ENCODE measurements at places on chromosomes 6 and 20. TPM values are rescaled to one million over a fixed set of nuclear protein-coding genes. Genes with fewer than 3 reads are reported as not detected.

GFOD1 gene
- total RNA-seq, result 1.5 TPM

SPATA2 gene
- 3.7 TPM for total RNA-seq

SEMG1 gene
- not detected for total RNA-seq

CLPSL1 gene
- not detected for total RNA-seq

FAM217A gene
- not detected for total RNA-seq

CLDN20 gene
- not detected for total RNA-seq

VSX1 gene
- total RNA-seq, result not detected

FOXC1 gene
- total RNA-seq, result 17.6 TPM

WDR27 gene
- total RNA-seq, result 9.8 TPM

TGM2 gene
- total RNA-seq, result 444 TPM

FLOT1 gene
- 150 TPM for total RNA-seq

DCBLD1 gene
- 30.0 TPM for total RNA-seq

SEC63 gene
- 6.2 TPM for total RNA-seq

SNAI1 gene
- 4.2 TPM for total RNA-seq

TRIM40 gene
- total RNA-seq, result not detected

PROCR gene
- 92.4 TPM for total RNA-seq

ADGRB3 gene
- total RNA-seq, result 1.4 TPM

SRC gene
- total RNA-seq, result 23.5 TPM

NKX2-4 gene
- not detected for total RNA-seq

DZANK1 gene
- 1.5 TPM for total RNA-seq

EYS gene
- not detected for total RNA-seq

SYNE1 gene
- total RNA-seq, result 26.6 TPM

ELOVL4 gene
- total RNA-seq, result 2.2 TPM

TENT5A gene
- 2.7 TPM for total RNA-seq

HNF4A gene
- not detected for total RNA-seq

SCGN gene
- total RNA-seq, result not detected

PRDM13 gene
- not detected for total RNA-seq

OLIG3 gene
- total RNA-seq, result not detected

GJA10 gene
- total RNA-seq, result not detected

LY6G5B gene
- total RNA-seq, result 1.3 TPM

SLC29A1 gene
- total RNA-seq, result 145 TPM

SNAP25 gene
- 1.9 TPM for total RNA-seq

WFDC5 gene
- not detected for total RNA-seq
